NCI-H774 (cell line): ENCODE measurements at places on chromosomes 2 and 18.

GRCh38 chr2:210503001-210503623 is 26.6 kb upstream of the LANCL1 start:
- peak; percentile 62 for DNase-seq

- no peak for DNase-seq
Measured at GRCh38 chr2:226583715-226584114, 215.9 kb downstream of the IRS1 start.

GRCh38 chr2:30266051-30266621 is 34.8 kb downstream of the LBH start:
- DNase-seq: no peak

GRCh38 chr2:111120253-111121027 is at the start of gene BCL2L11:
Gene BCL2L11, plus strand, starts transcription at chr2:111120914. Its CDS starts 2,832 bp downstream, at chr2:111123746.
- peak; percentile 94 for DNase-seq

- no peak for DNase-seq
Measured at GRCh38 chr2:219627103-219628100, at the start of gene SLC4A3. Gene SLC4A3, plus strand, starts transcription at chr2:219627630. Its CDS starts 363 bp downstream, at chr2:219627993.
